ENCODE measurements at places on chromosomes 11 and 22. TPM values are rescaled to one million over a fixed set of nuclear protein-coding genes. Genes with fewer than 3 reads are reported as not detected.

Gene ADAMTS8
- 0.28 TPM for total RNA-seq

Gene IL17REL
- not detected for total RNA-seq

Gene TENM4
- total RNA-seq = 16.6 TPM

Gene ART1
- total RNA-seq = not detected

Gene DDTL
- under 0.01 TPM for total RNA-seq

Gene TEX12
- not detected for total RNA-seq

Gene OR5A1
- not detected for total RNA-seq
